ENCODE measurements at places on chromosomes 11 and 22.

DNA sequence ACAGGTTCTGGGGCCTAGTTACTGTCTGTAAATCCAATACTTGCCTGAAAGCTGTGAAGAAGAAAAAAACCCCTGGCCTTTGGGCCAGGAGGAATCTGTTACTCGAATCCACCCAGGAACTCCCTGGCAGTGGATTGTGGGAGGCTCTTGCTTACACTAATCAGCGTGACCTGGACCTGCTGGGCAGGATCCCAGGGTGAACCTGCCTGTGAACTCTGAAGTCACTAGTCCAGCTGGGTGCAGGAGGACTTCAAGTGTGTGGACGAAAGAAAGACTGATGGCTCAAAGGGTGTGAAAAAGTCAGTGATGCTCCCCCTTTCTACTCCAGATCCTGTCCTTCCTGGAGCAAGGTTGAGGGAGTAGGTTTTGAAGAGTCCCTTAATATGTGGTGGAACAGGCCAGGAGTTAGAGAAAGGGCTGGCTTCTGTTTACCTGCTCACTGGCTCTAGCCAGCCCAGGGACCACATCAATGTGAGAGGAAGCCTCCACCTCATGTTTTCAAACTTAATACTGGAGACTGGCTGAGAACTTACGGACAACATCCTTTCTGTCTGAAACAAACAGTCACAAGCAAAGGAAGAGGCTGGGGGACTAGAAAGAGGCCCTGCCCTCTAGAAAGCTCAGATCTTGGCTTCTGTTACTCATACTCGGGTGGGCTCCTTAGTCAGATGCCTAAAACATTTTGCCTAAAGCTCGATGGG is 13.5 kb downstream of the PIK3IP1 start:
- no peak for DNase-seq

DNA sequence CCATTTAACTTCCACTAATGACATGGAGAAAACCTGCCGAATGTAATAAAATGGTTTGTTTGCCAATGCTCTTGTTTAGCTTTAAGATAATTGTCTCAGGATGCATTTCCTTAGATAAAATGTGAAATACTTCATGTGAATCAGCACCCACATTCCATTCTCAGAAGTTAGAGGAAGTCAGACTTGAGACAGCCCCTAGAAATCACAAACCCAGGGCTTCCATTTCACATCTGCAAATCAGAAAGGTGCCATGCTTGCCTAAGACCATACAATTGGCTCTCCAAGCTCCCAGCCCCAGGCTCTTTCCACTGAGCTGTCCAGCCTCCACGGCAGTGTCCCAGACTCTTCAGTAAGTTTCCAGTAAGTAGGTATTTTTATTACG is 35.6 kb upstream of the ADORA2A start:
- no peak for DNase-seq

DNA sequence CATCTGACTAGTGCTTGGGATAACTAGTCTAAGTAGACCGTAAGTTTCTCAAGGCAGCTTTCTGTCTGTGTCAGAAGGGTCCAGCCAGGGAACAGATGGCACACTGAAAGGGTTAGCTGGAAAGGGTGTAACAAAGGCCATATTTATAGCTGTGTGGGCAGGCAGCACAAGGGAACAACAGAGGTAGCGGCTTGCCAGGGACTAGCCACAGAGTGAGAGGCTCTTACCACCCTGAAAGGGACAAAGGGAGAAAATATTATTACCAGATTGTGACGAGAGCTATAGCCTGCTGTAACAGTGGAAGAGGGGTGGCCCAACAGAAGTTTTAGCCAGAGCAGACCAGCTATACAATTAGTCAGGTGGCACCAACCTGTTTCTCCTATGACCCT is 129.4 kb downstream of the CCDC34 start:
- no peak for DNase-seq

GRCh38 chr11:118312328-118312727 is 7.8 kb downstream of the CD3E start:
- no peak for DNase-seq

GRCh38 chr11:76762356-76762752 is 20.8 kb upstream of the TSKU start:
- no peak for DNase-seq
